ENCODE measurements at places on chromosomes 5 and 9.

DNA sequence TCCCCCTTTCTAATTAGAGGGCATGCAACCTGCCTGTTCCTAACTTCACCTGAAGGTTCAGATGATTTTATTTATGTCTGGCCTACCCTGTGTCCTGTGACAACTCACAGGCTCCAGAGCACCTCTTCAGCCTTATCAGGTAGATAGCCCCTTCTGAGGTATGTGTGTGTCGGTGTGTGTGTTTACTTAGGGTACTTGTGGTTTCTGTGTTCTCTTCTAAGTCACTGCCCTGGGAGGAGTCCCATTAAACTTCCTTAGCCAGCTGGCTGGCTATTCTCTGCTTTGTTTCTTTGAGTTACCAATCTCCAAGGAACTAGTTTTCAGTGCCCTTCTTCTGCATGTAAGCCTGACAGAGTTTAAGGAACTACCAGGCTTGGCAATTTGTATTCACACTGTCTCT lies 74.9 kb downstream of the UNC13B start:
- DNase-seq = no peak

DNA sequence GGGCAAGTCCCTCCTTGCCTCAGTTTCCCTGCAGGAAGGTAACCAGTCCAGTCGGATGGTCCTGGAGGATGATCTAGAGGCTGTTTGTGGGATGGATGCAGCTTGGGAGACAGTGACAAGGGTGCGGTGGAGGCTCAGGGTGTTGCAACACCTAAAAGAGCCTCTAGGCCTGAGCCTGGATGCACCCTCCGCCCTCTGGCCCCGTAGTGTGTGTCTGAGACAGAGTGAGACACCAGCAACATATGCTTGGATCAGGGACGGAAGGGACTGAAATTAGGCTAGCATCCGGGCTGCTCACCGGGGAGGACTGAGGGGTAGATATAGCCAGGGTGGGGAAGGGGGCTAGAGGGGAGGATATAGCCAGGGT lies 1.1 kb downstream of the CRAT start:
- no peak for DNase-seq

DNA sequence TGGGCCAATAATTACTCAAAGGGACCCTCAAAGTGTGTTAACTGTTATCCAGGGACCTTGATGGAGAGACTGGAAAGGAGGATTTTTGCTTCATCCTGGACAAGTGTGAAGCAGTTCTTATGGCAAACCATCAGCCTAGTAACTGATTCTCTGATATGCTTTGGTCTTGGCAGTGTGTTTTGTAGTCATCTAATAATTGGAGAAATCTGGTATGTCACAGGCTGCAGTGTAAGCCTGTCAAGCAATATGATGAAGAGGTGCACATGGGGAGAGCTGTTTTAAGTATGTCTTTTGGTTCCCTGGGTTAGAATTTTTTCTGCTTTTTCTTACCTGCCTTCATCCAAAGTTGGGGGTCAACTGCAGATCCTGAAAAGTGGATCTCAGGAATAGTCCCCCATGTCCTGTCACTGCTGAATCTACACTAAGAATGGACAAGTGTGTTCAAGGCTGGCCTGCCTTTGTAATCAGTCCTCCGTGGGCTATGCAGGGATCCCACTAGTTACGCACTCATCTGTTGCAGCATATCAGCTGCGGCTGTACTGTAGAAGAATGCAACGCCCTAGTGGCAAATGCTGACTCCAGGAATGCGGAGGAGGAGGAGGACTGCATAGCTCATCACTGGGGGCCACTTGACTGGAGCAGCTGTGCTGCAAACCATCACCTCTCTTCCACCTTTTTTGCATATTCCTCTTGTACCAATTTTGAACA lies 1.9 kb downstream of the SPTAN1 start:
- no peak for DNase-seq

GRCh38 chr9:134782921-134783698 lies 97.5 kb upstream of the FCN2 start:
- no peak for DNase-seq

DNA sequence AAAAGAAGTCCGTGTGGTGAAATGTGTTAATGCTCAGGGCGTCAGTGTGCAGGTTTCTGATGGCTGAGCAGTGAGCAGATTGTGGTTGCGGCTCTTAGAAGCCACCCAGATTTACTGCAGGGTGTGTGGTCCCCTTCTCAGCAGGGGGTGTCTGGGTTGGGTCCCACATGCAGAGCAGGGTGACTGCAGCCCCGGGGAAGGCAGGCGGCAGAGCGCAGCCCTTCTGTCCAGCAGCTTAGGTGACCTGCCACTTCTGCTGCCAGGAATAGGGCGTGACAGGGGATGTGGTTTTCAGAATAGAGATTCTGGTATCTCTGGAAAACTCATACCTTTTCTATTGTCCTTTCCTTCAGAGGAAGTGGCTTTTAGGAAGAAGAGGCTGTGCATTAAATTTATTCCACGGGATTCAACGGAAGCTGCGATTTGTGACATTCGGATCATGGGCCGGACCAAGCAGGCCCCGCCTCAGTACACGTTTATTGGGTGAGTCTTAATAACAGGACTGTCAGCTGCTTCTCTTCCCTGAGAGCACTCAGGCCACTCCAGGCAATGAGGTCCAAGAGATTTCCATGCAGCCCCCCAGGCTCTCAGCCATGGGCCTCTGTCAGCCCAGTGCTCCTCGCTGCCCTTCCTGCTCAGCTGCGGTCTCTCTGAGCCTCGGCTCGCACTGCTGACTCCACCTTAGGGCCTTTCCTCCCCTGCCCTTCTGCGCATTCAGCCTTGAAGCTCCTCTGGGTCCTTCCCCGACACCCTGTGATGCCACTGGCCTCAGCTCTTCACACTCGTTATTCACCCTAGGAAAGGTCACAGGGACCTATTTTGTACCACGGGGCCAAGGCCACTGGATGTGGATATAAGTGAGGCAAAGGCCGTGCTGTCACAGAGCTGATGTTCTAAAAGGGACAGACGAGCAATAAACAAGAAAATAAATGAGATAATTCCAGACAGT lies 65.4 kb downstream of the MVB12B start:
- no peak for DNase-seq

- DNase-seq = no peak
These were observed 176.7 kb upstream of the S1PR3 start for GRCh38 chr9:88814577-88814976.

DNA sequence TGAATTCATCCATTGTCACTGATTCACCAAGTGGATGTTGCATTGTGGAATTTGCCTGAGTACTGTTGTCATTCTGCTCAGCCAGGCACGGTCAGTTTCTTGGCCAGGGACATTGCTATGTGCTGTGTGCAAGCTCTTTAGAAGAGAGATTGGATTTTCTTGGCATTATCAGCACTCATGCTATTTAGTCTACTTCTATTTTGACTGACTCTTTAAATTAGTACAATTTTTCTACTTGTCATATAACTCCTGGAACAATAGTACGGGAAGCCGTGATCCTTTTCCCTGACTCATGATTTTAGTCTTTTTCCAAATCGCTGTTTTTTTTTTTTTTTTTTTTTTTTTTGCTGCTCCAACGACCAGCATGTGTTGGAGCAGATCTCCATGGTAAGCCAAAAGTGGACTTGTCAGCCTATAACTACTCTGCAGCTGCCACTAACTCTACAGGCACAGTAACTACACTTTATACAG lies 129.7 kb downstream of the CDC42SE2 start:
- no peak for DNase-seq

GRCh38 chr9:112288029-112288428 lies 45.4 kb downstream of the PTBP3 start:
- DNase-seq = no peak

DNA sequence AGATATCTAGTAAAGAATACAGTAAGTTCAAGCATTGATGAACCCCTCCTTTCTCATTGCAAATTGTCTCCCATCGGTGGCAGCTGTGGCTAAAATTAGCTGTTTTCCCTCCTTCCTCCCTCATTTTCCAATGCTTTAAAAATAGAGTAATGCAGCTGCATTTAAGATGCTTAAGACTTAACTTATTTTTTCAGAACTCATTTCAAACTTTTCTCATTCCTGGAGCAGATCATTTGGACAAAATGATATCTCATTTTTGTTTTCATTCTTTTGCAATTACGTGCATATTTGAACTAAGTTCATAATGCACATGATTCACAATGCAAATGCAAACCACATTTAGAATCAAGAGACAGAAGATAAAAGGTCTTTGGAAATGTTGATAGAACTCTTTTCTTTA lies 14.6 kb downstream of the HSPB3 start:
- DNase-seq = no peak

- no peak for DNase-seq
These were observed 330.4 kb upstream of the KLF4 start for GRCh38 chr9:107819772-107820565.

GRCh38 chr9:114894609-114895433 lies 35.6 kb downstream of the TNFSF8 start:
- no peak for DNase-seq

DNA sequence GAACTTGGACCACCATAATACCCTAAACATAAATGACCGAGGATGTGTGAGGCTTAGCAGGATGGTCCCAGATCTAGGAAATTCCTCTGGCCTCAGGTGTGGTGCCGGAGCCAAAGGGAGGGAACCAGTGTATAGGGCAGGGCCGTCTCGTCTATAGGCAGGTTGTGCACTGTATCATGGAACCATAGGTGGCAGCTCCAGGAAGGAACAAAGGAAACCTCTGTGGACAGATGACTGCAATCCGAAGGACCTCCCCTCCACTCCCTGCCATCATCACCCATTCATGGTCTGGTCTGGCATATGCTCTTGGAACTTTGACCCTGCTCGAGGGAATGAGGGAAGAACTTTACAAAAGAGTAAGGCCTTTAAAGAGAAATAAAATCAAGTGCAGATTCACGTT lies 2.9 kb upstream of the MACIR start:
- DNase-seq = no peak

DNA sequence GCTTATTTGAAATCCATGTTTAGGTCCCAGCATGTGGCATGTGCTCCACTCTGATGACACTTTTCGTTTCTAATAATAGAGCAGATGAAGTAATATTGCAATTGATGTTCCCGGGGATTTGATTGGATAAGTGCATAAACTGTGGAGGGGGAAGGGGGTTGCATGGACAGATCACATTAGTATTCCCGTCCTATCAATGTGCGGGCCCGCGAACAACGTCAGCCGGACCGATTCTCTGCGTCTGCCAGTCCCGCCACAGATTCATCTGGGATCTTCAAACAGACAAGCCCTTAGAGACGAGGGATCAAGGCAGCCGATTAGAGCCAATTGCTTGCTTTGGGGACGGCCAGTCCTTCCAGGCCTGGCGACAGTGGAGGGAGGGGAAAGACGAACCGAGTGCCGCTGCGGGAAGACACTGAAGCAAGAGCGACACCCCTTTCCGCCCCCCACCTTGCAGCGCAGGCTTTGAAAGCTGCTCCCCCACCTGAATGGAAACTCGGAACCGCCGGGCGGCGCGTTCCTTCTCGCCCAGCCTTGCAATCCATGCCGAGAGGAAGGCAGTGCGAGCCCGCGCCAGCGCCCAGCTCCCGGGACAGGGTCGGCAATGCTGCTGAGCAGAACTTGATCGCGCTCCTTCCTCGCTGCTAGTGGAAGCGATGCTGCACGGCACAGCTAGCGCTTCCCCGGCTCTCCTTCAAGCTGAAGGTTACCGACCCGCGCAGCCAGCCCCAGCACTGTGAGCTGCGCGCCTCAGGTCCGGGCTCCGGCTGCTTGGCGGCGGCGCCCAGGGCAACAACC lies at the start of gene RGS7BP:
Gene RGS7BP, plus strand, starts transcription at position 247 of the 798 bp plus-strand sequence. CDS start 610 bp downstream, outside the sequence.
- DNase-seq = no peak

DNA sequence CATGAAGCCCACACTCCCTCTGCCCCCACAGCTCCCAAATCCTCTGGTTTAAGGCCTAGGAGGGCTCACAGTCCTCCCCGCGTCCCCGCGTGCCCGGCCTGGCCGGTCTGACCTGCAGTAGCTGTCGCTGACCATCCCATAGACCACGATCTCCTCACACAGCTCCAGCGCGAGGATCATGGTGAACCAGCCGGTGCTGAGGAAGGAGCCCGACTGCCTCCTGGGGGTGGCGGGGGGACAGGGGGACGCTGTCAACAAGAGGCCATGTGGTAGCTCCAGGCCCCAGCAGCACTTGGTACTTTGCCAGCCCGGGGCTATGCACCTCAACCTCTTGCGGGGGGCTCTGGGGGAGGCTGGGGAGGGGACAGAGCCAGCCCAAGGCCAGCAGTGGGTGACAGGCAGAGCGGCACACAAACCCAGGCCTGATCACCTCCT lies 7.0 kb downstream of the ST6GALNAC4 start:
- no peak for DNase-seq

Data from stimulated activated CD8-positive, alpha-beta memory T cell treated with anti-CD3 and anti-CD28 coated beads, Interleukin-7, amount 100 ng/mL, for 4 hours (primary cell).